Cerebellar nuclear complex (tissue), 1 donor: ENCODE measurements at places on chromosomes 7 and 10.

DNA sequence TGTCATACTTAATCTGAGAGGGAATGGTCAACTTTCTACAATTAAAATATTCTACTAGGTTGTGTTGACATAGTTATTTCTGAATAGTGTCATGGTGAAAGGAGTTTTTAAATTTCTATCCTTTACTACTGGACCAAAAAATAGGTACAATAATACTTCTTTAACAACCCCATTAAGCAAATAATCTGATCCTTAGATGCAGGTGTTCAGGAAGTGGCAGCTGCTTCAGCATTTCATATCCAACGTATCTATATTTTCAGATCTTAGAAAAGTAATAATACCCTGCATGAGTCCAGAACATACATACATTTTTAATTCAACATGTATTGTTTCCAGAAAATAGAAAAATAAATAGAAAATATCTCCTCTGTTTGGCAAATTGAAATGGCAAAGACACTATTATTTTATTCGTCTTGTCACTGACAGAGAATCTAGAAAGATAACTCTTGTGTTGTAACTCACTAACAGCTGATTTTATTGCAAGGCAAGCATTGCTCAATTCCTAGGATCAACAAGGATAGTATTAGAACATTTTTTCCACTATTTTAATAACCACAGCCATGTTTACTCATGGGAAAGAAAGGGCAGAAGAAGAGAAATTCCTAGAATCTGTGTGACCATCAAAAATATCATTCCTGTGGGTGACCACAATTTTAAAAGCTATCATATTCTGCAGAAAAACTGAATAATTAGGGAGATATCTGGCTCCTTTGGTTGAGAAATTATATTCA lies 159.3 kb upstream of the CNTNAP2 start:
- DNase-seq: no peak

DNA sequence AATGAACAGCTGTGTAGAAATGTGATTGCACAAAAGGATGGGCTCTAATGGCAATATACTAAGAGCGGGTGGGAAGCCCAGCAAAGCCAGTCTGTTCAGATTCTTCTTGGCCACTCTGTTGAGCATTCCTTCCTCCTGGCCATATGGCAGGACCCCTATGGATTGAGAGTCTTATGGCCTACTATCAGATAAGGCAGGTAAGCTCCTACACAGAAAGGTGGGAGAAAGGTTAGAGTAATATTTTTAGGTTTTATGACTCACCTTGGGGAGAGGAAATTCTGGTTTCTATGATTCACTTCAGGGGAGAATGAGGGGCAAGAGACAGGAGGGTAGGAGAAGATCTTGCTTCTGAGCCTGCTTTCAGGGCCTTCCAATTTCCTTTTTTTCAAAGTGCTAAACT lies 15.1 kb upstream of the AKR1B10 start:
- no peak for DNase-seq

DNA sequence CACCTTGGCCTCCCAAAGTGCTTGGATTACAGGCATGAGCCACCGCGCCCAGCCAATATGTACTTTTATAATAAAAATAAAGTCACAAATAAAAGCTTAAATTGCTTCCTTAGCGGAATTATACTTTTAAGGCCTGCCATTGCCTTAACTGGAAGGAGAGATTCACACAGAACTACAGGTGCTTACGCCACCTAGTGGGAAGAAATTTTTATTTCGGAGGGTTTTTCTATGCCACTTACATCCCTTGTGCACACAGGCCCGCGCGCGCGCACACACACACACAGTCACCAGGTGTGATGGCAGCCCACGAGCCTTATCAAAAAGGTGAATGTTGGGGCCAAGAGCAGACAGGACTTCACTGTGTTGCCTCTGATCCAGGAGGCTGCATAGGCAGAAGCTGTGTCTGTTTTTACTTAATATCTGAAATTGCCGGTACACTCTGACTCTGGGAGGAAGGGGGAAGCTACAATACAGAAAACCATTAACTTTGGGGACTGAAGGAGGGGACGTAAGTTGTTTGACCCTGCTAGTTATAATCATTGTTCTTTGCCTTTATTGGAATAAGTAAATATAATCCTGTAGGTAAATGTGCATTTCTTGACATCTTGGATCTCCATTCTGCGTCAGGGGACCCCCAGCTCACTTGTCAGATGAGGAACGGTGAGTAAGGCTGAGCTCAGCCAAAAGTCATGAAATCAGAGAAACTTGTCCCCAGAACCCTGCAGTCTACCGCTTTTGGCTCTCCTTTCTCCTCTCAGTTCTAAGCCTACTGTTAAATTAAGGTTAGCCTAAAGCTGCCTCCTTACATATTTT lies 87.1 kb downstream of the SLC16A9 start:
- no peak for DNase-seq

- no peak for DNase-seq
These were observed 15.1 kb upstream of the LMTK2 start for GRCh38 chr7:98091523-98091922.

GRCh38 chr7:44279286-44279685 lies 46.1 kb downstream of the CAMK2B start:
- DNase-seq: no peak

GRCh38 chr10:108180878-108181277 lies 1016.4 kb upstream of the SORCS1 start:
- no peak for DNase-seq

DNA sequence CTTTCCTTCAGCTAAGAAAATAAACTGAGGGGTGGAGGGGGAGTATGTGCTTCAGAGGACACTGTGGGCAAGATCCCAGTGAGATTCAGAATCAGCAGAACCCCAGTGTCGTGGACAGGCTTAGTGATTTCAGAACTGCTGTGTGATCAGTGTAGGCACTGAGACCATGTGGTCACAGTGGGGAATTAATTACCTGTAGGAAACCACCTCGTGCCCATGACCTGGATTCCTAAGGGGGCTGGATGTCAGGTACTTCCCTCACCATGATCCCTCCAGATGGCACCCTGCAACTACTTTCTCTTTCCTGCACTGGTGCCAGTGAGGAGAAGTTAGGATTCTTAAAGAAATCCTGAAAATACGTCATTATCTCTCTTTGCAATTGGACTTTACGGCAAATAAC lies 64.4 kb downstream of the HBP1 start:
- DNase-seq: peak; percentile 52

DNA sequence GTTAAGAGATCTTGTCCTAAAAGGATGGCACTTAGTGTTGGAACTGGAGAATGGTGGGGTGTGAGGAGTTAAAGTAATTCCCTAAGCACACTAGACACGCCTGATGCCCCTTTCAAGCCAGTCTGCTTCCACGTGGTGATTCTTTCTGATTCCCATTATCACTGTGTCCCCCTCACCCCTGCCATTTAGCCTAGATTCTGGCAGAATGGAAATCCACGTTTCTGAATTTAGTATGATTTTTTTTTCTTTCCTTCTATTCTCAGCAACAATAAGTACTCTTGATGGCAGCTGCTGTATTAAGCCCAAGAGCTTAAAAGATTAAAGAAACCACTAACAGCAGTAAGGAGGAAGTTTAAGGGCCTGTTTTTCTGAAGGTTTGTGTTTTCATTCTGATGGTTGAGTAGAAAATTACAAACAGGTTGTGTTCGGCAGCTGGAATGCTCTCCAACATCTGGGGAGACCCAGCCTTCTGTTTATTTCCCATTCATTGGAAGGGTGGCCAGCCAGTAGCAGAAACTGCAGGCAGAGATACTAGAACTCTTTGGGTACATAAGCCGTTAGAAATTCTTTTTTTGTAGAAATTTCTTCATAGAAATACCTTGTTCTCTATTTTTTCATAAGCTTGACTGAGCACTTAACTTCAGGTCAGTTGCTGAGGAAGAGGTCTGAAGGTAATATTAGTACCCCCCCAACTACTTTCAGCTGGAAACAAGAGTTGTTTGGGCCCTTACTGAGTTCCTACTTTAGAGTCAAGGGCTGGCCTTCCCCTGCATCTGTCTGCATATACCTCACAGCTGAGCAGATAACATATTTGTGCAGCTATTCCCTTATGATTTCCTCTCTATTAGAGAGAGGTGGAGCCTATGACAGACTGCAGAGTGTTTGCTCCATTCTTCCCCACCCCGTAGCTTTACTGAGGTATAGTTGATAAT lies 355.1 kb downstream of the AUTS2 start:
- no peak for DNase-seq

GRCh38 chr7:20401861-20402746 lies 71.4 kb downstream of the ITGB8 start:
- no peak for DNase-seq
